ENCODE measurements at places on chromosomes 11 and 22.

DNA sequence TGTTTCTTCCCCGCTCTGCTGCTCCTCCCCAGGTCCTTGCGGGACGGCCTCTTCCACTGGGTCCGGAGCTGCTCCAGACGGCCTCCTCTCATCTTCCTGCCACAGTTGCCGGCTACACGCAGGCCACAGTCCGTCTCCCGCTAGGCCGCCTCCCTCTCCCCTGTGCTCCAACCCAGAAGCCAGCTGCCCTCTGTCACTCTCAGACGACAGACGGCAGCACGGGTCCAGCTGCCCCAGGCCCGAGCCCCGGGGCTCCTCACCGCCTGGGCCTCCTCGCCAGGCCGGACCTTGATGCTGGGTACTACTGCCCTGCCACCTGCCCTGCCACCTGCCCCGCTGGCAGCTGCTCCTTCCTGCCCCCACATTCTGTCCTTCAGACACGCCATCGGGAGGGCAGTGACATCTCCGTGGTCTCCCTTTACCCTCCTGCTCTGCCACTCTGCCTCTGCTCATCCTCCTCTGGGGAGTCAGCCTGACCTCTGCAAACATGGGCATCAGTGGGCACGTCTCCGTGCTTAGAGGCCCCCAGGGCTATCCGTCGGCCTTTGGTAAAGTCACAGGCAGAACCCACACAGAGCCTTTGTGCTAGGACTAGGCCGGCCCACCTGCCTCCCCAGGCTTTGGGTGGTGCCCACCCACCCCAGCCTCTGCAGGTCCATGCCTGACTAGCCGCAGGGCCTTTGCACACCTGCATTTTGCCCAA lies 43.1 kb upstream of the TH start:
- DNase-seq, result peak; percentile 19

DNA sequence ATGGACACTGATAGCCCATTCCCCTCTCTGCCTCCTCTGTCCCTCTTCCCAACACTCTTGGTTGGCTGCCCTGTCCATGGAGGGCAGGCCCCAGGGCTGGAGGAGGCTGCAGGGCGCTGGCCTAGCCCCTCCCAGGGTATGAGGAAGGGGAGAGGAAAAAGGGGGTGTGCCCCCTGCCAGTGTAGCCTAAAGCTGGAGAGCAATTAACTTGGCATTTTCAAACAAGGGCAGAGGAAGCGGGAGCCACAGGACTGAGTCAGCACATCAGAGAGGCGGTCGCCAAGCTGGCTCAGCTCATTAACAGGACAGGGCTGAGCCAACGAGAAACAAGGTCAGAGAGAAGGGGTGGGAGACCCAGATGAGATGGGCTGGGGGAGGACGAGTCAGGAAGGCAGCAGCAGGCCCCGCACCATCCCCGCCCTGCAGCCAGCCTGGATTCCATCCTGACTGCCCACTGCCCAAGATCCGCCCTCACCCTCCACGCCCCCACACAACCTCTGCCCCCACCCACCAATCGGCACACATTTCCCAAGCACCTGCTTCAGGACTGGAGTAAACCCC lies 76.3 kb downstream of the BUD13 start:
- DNase-seq, result no peak

DNA sequence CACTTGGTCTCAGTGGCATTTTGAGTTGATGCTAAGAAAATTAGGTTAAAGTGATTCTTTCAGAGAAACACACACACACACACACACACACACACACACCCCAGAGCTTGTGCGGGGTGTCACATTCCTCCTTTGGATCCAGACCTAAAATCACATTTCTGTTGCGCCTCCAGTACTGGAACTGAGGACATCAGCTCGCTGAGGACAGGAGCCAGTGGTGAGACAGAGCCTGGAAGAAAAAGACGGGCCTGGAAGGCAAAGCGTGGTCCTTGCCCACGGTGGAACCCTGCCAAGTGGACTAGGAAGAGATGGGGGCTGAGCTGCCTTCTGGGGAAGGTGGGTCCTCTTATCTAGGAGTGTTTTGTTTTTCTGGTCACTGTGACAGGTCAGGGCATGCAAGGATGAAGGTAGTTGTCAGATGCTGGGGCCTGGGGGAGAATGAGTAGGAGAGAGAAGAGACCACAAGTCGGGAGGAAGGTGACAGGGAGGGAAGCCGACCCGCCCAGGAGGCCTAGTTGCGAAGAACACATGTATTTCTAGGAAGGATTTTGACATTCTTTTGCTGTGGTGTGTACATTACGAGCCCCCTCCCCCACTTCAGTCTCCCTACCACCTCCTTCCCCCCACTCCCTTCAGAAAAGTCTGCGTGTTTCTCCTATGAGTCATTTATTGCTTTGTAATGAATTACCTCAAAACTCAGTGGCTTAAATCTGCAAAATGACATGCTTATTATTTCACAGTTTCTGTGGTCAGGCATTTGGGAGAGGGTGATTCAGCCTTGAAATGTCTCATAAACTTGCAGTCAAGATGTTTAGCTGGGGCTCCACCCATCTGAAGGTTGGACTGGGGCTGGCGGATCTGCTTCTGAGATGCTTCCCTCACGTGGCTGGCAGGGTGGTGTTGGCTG lies 4.8 kb upstream of the ELFN2 start:
- no peak for DNase-seq

DNA sequence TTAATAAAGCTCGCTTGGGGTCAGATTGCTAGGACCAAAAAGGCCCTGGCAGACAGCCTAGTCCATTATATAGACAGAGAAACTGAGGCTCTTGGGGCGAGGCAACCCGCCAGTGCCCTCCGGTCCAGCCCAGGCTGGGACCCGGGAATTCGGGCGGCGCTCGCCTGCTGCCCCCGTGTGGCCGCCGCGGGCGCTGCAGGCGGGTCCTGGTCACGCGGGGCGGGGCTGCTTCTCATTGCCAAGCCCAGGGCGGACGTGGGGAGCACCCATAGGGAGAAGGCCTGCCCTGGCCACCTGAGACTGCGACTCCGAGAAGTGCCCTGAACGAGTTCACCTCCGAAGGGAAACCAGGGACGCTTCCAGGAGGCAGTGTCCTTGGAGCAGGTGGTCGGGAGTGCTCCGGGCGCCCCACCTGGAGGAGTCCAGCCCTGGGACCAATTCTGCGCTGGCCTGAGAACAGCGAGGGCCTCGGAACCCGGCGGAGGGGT lies 36.0 kb upstream of the CSNK1E start:
- peak; percentile 74 for DNase-seq

DNA sequence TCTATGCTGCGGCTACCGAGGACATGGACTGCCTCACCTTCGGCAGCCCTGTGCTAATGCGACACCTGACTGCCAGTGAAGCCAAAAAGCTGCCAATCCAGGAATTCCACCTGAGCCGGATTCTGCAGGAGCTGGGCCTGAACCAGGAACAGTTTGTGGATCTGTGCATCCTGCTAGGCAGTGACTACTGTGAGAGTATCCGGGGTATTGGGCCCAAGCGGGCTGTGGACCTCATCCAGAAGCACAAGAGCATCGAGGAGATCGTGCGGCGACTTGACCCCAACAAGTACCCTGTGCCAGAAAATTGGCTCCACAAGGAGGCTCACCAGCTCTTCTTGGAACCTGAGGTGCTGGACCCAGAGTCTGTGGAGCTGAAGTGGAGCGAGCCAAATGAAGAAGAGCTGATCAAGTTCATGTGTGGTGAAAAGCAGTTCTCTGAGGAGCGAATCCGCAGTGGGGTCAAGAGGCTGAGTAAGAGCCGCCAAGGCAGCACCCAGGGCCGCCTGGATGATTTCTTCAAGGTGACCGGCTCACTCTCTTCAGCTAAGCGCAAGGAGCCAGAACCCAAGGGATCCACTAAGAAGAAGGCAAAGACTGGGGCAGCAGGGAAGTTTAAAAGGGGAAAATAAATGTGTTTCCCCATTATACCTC lies 3.3 kb downstream of the FEN1 start:
- peak; percentile 46 for DNase-seq

DNA sequence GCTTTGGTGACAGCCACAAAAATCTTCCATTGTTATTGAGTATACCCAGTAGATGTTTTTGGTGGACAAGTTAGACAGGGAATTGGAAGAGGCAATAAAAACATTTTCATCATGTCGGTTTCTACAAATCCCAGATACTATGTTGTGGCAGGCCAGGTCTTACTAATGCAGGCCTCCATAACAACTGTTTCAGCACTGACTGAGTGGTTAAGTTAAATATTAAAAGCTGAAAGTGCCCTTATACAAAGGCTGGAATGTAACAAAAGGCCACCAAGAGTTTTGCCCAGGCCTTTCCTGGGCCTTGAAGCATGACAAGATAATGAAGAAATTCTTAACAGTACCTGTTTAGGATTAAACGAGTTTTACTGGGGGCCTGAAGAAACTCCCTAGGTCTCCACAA lies 29.3 kb downstream of the DMC1 start:
- no peak for DNase-seq

- no peak for DNase-seq
Observed at GRCh38 chr22:30880847-30881246, 87.7 kb downstream of the MORC2 start.

DNA sequence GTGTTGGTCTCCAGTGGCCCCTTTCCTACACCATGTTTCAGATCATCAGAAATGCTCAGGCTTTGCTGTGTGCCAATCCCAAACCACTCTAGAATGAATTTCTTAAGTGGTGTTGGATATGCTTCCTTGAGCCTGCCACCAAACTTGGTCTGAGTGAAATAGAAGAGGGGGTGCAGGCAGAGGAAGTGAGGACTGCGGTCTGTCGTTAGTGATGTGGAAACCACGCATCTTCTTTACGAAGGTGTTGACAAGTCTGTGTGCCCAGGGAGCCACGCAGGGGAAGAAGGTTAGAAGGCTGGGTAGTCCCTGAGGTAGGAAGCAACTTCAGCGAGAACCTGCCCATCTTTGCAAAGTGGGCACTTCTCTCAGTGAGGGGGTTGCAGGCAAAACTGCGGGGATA lies 187.4 kb upstream of the NAV2 start:
- no peak for DNase-seq

GRCh38 chr11:107017433-107018218 lies 650 bp downstream of the GUCY1A2 start:
- DNase-seq, result peak; percentile 36

GRCh38 chr11:21174781-21175180 lies 505.4 kb downstream of the NELL1 start:
- DNase-seq, result no peak

DNA sequence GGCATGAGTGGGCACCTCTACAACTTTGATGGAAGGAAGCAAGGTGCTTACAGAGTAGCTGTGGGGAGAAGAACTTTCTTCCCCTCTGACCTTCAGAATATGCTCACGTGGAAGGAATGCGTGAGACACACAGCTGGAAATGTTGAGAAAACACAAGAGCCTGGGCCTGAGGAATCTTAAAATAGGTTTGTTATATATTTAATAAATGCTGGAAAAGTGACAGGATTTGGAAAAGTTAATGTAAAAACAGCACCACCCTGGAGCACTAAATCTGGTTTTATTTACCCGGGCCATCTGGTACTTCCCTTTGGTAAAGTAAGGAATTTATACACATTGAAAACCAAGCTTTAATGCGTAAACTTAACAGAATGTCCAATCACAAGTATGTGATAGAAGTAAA lies 14.0 kb upstream of the AMPD3 start:
- no peak for DNase-seq

DNA sequence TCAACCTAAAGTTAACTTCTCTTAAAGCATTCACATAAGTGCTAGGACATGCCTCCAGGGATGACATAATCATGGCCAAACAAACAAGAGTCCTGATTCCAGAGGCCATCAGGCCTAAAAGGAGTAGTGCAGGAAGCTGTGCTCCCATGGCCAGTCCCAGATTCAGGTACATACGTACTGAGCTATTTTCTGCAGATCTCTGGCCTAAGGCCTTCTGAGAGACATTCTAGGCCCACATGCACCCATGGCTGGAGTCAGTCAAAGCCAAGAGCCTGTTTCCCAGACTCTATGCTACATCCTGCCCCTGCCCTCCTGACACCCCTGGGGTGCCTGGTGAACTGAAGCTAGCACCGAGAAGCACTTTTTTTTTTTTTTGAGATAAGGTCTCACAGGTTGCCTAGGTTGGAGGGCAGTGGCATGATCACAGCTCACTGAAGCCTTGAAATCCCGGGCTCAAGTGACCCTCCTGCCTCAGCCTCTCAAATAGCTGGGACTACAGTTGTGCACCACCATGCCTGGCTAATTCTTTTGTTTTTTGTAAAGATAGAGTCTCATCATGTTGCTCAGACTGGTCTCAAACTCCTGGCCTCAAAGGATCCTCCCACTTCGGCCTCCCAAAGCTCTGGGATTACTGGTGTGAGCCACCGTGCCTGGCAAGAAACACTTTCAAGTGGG lies 553 bp downstream of the CD3D start:
- no peak for DNase-seq

GRCh38 chr11:65425105-65425970 lies 2.7 kb downstream of the NEAT1 start:
- peak; percentile 56 for DNase-seq

GRCh38 chr22:38867471-38868285 lies 4.3 kb downstream of the CBX6 start:
- no peak for DNase-seq

DNA sequence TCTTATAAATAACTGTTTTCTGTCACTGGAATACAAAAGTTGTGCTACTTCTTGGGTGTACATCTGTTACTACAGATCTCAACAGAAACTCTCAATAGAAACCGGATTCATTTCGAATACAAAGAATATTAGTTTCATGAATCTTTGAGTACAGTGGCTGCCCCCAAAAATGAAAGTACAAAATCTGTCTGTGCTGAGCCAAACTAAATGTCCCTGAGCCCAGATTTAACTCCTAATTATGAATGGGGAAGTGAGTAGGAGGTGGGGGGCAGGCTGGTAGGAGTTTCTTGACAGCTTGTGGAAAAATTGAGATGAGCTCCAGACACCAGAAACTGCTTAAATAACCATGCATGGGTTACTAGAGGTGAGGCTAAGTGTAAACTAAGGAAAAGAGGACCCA lies 41.6 kb downstream of the PITPNB start:
- DNase-seq, result no peak

DNA sequence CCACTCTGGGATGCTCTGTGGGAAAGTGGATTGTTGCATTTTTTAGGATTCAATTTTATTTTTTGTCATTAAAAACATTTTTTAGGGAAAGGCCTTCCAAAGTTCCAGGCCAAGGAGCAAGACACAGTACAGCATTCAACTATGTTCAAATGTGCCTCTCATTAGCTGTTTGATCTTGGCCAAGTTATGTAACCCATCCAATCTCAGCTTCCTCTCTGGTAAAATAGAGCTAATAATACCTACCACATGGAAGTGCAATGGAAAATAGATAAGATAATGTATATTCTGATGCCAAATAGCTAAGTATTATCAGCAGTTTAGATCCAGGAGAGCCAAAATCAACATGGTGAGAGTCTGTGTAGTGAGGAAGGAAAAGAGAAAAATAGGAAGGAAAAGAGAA lies 220.3 kb upstream of the SESN3 start:
- DNase-seq, result no peak

GRCh38 chr22:29848111-29848510 lies 10.0 kb upstream of the ASCC2 start:
- no peak for DNase-seq
